ENCODE measurements at places on chromosomes 7 and 10.

DNA sequence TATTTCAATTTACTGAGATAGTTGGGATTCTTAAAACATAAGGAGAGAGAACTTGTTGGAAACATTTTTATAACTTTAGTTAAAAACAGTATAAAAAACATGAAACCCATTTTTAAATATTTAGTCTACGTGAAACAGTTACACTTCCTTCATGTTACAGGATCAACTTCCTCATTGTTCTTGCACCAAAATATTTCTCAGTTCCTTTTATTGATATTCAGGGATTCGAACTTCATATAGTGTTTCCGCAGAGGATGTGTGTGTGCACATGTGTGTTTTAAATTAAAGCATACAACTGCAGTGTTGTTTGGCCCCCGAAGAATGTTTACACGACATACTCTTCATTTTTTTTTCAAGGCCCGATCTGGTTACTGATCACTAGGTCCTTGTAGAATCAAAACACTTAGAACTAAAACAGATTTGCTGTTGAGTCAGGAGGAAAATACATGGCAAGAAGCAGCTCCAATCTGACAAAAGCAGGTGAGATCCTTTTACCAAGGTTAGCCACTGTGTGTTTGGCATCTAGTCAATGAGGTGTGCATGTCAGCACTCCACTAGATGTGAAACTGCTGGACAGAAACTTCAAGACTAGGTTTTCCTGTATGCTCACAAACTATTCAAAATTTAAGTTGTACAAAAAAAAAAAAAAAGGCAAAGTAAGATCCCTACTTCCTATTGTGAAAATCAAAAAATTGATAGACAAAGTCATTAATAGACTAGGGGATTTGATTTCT is 60.4 kb downstream of the INSYN2A start:
- no peak for DNase-seq

DNA sequence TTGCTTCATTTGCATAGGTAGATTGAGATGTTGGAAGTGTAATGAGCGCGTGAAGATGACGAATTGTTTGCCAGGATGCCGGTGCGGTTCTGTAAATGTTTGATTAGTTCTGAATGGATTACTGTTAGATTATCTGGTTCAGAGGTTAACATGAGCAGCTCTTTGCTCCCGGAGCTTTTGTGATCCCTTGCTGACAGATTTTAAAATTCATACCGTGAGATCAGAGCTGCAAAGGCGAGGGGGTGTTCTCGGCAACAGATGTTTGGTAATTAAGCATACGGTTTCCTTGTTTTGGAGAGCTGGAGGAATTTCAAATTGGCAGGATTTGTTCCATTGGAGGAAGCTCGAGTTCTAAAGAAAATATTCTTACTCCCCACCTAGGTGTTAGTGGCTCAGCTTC is 237.8 kb upstream of the GPR26 start:
- DNase-seq: no peak

DNA sequence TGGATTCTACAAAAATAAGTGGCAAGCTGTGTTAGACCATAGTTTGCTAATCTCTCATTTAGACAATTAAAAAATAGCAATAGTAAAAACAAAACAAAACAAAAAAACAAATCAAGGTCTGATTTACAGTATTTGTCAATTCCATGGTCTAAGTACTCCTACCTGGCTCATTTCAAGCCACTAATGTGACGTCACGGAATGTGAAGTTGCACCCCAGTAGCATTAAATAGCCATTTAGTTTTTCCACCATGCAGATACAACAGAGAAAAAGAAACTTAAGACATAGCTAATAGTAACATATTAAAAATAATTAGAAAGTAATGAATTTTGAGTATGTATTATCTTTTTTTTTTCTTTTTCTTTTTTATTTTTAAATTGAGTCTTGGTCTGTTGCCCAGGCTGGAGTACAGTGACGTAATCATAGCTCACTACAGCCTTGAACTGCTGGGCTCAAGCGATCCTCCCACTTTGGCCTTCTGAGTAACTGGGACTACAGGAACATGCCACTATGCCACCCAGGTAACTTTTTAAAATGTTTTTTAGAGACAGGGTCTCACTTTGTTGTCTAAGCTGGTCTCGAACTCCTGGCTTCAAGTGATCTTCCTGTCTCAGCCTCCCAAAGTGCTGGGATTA is 101.2 kb downstream of the MKX start:
- no peak for DNase-seq

- no peak for DNase-seq
These were observed at the start of gene MKX for GRCh38 chr10:27745732-27746396. Gene MKX, minus strand, starts transcription at chr10:27745819. Its CDS starts 2,404 bp downstream, at chr10:27743415.

GRCh38 chr10:130234171-130234965 is 98.2 kb downstream of the GLRX3 start:
- no peak for DNase-seq

DNA sequence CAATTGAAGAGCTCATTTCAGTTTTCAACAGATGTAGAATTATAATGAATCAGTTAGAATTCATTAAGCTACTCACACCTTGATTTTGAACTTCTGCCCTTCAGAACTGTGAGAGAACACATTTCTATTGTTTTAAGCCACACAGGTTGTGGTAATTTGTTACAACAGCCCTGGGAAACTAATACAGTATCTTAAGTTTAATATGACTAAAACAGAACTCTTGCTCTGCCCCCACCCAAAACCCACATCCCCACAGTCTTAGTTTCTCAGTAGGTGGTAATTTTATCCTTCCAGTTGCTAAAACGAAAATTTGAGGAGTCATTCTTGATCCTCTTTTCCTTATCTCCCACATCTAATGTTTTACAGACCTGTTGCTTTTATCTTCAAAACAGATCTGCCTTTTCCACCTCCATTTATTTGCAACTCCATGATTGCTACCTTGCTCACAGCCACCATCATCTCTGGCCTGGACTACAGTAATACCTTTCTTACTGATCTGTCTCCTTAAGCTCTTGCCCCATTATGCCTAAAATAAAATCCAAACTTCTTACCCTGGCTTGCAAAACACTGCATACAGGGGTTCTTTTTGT is 72.8 kb upstream of the NXPH1 start:
- no peak for DNase-seq

All from activated CD4-positive, CD25-positive, alpha-beta regulatory T cell treated with anti-CD3 and anti-CD28 coated beads, Interleukin-2, amount 50 U/mL, for 72 hours (primary cell).